NAMALWA (cell line): ENCODE measurements at places on chromosomes 1 and 21.

DNA sequence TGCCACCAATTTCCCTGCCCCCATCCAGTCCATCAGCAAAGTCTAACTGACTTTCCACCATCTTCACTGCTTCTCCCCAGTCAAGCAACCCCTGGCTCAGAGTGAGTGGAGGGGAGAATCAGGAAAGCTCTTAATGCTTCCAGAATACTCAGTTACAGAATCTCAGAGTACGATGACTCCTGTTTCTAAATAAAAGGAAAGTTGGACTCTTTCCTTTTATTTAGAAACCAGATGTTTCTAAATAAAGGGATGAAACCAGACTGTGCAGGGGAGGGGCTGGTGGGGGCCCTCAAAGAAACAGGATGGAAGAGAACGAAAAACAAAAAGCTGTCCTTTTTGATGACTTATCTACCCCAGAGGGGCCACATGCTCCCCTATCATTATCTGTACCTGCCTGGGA is 85.2 kb upstream of the PPM1J start:
- DNase-seq: no peak

DNA sequence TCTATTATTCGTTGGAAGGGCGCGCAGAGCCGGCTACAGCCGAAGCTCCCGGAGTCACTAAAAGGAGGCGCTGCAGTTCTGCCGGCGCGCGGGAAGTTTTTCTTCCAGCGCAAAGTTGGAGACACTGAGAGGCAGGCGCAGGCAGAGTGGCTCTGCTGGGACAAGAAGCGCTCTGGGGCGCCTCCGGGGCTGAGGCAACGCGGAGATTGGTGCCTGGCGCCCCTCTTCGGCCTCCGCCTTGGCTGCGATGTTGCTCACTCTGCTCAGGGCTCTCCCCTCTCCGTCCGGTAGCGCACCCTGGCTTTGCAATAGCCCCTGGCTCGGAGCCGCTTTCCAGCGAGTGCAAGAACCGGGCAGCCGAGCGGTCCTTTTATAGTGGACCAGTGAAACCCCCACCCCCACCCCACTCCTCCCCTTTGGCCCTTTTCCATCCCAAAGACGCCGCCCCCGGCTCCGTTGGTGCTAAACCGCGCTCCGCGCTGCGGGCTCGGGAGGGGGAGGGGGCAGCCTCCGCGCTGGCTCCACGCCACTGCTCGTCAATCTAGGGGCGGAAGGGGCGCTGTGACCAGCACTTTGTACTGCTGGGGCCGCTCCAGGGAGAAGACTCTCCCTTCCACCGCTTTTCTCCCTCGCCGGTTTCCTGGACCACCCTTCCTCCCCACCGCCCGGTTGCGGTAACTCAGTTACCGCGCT is at the start of gene ADAMTS1:
ADAMTS1 (minus strand) TSS at position 344 of the 693 bp plus-strand sequence. CDS start 455 bp downstream, outside the sequence.
- DNase-seq: no peak

GRCh38 chr1:42922687-42923366 is 35.8 kb downstream of the SLC2A1 start:
- peak; percentile 93 for DNase-seq

DNA sequence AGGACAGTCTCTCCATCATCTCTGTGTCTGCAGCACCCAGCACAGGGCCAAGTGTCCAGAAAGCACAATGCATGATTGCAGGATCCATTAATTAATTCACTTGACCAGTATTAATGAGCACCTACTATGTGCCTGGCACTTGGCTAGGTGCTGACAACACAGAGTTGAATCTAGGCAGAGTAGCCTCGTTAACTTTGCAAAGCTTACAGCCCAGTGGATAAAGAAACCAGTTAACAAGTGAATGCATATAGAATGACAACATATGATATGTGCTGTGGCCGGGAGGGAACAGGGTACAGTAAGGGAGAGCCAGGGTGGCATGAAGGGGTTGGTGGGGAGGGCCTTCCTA is 10.9 kb downstream of the SLC1A7 start:
- DNase-seq: no peak

DNA sequence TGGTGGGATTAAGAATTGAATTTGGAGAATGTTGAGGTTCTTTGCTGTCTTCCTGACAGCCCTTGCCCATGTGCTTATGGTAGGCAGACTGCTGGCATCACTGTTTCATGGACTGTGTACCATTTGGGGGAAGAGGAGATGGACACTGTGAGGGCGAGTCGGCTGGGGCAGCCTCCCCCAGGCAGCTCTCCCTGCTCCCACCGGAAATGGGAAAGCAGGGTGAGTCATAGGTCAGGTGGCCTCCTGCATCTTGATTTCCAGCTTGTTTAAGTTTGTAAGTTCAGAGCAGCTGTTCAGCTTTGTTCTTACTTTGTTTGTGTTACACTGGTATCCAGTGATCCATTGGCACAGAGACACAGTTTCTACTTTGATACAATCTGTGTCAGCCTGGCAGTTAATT is 87.2 kb upstream of the CNIH3 start:
- no peak for DNase-seq

DNA sequence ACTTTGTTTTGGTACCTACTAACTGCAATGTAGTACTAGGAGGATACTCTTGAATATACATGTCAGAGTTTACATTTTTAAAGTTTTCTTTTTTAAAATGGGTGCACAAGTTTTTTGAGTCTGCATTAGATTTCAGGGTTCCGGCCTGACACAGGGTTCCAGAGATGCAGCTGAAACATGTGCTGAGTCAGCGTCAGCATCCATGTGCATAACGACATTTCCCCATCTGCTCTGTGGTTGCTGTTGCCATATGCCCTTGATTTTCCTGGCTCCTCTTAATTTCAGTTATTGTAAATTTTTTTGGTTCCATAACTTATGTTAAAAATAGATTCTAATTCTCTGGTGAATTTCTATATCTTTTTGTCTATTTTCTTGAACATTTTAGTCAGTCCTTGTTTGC is 12.3 kb upstream of the METTL13 start:
- DNase-seq: no peak

DNA sequence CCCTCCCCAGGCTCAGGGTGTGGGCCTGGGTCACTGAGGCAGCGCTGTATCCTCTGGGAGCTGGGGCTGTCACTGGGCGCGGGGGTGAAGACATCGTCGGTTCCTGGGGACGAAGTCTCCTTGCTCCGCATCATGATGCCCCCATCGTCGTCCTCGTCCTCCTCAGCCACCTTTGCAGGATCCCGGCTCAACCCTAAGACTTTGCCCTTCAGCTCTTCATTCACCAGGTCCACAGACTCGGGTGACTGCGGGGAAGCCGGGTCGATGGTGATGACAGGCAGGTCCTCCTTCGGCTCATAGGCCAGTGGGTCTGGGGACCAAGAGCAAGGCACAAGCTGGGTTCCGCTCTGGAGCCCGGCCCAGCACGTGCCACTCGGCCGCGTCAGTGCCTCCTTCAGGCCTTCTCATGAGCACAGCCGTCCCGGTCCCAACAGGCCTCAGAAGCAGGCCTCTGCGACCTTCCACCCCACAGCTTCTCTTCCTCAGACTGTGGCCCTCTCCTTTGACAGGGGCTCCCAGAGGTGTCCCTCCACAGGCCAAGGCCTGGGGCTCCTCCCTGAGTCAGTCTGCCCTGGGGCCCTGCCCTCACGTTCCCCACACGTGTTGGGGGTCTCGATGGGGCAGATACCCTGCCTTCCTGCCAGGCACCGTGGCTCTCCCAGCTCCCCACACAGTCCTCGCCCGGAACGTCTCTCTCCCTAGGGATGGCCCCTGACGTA is 54.4 kb downstream of the SLC9A1 start:
- no peak for DNase-seq

GRCh38 chr1:115051850-115052249 is 22.2 kb downstream of the TSHB start:
- DNase-seq: no peak

DNA sequence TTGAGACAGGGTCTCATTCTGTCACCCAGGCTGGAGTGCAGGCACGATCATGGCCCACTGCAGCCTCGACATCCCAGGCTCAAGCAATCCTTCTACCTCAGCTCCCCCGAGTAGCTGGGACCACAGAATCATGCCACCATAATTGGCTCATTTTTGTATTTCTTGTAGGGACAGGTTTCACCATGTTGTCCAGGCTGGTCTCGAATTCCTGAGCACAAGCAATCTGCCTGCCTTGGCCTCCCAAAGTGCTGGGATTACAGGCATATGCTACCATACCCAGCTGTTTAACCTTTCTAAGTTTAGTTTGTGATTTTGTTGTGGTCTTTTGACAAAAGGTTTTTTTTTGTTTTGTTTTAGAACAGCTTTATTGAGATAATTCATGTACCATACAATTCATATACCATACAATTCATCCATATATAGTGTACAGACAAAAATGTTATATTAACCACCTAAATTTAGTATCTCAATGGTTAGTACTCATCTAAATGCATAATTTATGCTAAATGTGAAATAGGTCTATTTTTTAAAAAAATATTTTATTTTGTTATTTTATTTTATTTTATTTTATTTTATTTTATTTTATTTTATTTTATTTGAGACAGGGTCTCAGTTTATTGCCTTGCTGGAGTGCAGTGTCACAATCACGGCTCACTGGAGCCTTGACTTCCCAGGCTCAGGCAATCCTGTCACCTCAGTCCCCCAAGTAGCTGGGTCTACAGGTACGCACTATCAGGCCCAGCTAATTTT is 8.9 kb downstream of the ZMPSTE24 start:
- no peak for DNase-seq

GRCh38 chr1:2605509-2606395 is 19.2 kb downstream of the PRXL2B start:
- no peak for DNase-seq

GRCh38 chr1:35568975-35569395 is 4.1 kb upstream of the TFAP2E start:
- DNase-seq: peak; percentile 83

DNA sequence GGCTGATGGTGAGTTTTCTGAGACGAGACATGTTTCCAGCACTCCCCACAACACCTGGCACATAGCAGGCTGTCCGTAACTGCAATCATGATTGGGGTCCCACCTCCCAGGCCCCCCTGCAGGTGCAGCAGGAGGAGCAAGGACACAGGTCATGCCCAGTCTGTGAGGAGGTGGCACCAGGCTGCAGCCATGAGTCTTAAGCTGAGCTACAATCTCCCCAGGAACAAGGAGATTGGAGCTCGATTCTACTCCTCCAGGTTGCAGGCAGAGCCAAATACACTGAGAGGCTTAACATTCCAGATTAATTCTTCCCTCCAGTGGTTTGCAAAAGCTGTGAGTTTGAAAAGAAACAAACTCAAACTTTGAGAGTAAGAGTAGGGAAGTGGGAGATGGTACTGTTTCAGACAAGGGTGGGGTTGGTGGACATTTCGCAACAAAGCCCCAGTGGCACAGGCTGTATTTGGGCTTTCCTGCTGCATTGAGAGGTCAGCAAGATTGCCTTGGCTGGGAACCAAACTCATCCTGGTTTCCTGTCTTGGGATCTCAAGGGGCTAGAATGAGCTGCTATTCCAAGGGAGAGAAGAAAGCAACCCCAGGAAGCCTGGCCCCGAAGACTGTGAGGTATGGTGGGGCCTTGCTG is 64.8 kb upstream of the GALNT2 start:
- DNase-seq: no peak

- no peak for DNase-seq
Observed at GRCh38 chr21:31668651-31669491, 9.4 kb downstream of the SOD1 start.

- no peak for DNase-seq
Observed at GRCh38 chr1:101964708-101965107, 32.0 kb downstream of the OLFM3 start.

GRCh38 chr1:36155408-36156328 is at the start of gene MAP7D1:
Gene MAP7D1 (plus strand): TSS chr1:36156160. CDS start chr1:36156418, 258 bp downstream.
- peak; percentile 82 for DNase-seq

DNA sequence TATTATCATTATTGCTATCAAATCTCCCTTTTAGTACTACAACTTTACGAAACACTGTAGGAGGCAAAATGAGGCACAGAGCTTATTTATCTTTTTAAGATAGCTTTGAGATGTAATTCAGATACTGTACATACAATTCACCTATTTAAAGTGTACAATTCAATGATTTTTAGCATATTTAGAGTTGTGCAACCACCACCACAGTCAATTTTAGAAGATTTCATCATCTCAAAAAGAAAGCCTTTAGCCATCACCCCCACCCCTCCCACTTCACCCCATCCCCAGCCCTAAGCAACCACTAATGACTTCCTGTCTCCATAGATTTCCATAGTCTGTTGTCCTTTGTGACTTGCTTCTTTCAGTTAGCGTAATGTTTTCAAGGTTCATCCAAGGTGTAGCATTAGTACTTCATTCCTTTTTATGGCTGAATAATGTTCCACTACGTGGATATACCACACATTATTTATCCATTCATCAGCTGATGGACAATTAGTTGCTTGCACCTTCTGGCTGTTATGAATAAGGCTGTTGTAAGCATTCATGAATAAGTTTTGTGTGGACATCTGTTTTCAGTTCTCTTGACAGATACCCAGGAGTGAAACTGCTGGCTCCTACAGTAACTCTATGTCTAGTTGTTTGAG is 9.4 kb upstream of the CAPN9 start:
- DNase-seq: no peak

DNA sequence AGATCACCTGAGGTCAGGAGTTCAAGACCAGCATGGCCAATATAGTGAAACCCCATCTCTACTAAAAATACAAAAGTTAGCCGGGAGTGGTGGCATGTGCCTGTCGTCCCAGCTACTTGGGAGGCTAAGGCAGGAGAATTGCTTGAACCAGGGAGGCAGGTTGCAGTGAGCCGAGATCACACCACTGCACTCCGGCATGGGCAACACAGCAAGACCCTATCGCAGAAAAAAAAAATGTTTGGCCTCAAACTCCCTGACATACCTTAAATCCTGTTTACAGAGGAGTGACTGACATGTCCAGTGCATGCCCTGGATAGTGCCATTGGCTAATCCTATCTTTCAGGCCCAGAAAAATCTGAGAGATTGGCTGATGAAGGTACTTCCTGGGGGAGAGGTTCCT is 11.8 kb downstream of the DCLRE1B start:
- DNase-seq: no peak

GRCh38 chr1:25702101-25702775 is 85.6 kb downstream of the MAN1C1 start:
- no peak for DNase-seq

DNA sequence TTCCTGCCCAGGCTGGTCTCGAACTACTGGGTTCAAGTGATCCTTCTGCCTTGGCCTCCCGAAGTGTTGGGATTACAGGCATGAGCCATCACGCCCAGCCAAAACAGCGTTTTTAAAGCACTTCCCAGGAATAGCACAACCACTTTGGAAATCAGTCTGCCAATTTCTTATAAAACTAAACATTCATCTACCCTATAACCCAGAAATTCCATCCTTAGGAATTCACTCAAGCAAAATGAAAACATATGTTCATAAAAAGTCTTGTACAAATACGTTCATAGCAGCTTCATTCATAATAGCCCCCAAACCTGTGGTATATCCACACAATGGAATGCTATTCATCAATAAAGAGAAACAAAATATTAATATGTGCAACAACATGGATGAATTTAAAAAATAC is 36.1 kb downstream of the PHC2 start:
- no peak for DNase-seq

- no peak for DNase-seq
Observed at GRCh38 chr1:117825414-117825813, 104.0 kb downstream of the GDAP2 start.
